Mesothelial cell of epicardium (in vitro differentiated cells): ENCODE measurements at places on chromosomes 4 and X. TPM values are rescaled to one million over a fixed set of nuclear protein-coding genes. Genes with fewer than 3 reads are reported as not detected.

GRCh38 chrX:108419401-108419800, 18.8 kb downstream of the COL4A6 start:
- DNase-seq: no peak

DNA sequence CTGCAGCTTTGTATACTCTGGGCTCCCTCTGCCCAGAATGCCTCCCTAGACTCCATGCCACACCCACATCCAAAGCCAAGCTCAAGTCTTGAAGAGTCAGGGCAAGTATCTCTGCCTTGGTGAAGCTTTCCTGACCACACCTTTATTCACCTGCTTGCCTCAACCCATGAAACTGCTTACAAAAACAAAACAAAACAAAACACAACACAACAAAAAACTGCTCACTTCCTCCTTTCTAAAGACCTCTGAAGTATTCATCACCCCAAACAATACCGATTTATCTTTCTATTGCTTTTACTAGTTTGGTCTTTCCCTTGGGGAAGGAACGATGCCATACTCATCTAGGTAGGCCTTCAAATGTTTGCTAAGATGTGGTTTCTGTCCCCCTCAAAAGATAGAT, 45.0 kb downstream of the TMEM165 start:
- no peak for DNase-seq
- H3K4me1 ChIP-seq: no peaks in the 10 kb centered on the region
- no peak overlapping the region for H3K27ac ChIP-seq
- no peak overlapping the region for H3K4me3 ChIP-seq
- no peaks in the 10 kb centered on the region for H3K27me3 ChIP-seq
- H3K36me3 ChIP-seq: peaks cover 28% of the 10 kb centered on the region

DNA sequence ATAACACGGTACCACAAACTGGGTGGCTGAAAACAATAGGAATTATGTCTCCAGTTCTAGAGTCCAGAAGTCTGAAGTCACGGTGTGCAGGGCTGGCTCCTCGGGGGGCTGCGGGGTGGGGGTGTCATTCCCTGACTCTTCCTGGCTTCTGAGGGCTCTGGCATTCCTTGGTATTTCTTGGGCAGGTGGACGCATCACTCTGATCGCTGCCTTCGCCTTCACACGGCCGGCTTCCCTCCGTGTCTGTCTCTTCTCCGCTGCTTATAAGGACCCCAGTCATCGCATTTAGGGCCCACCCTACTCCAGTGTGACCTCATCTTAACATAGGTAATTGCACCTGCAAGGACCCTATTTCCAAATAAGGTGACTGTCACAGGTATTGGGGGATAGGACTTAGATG, 134.6 kb downstream of the CPZ start:
- H3K36me3 ChIP-seq: no peaks in the 10 kb centered on the region
- no peak overlapping the region for H3K27ac ChIP-seq
- H3K27me3 ChIP-seq: peaks cover 20% of the 10 kb centered on the region
- DNase-seq: no peak
- no peaks in the 10 kb centered on the region for H3K4me1 ChIP-seq

DNA sequence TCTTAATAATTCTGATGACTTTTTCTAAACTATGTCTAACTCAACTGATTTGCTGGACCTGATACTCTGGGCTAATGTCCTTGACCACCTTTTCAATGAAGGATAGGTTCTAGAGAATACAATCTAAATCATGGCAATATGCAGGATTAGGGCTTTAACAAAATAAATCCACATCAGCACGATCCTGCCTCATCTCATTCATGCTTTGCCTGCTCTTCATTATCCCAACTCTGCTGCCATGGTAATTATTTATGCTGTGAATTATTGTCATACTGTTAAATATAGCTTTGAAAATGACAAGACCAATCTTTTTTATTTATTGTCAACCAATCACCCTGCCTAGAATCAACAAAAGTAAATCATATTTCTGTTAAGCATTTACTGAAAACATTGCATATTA, 2176.7 kb upstream of the AGA start:
- H3K36me3 ChIP-seq: no peaks in the 10 kb centered on the region
- H3K27ac ChIP-seq: no peak overlapping the region
- no peak overlapping the region for H3K4me3 ChIP-seq
- peaks cover 4% of the 10 kb centered on the region for H3K4me1 ChIP-seq
- H3K27me3 ChIP-seq: no peaks in the 10 kb centered on the region
- DNase-seq: no peak

DNA sequence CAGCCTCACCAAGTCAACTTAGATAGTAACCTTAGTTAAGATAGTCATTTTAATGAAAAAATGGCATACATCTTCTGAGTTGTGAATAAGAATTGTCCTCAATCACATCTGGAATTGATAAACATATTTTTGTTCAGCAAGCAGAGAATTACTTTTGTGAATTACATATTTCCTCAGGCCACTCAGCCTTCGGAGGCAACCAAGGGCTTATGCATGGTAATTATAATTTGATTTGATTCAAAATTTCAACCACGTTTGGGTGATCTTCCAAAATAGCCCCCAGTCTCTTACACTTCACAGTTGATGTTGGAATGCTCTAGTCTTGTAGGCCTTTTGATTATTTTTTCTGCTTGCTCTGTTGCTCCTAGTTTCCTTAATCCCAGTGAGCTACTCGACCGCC, 63.4 kb downstream of the GALNTL6 start:
- no peaks in the 10 kb centered on the region for H3K36me3 ChIP-seq
- peaks cover 2% of the 10 kb centered on the region for H3K4me1 ChIP-seq
- H3K4me3 ChIP-seq: no peak overlapping the region
- H3K27me3 ChIP-seq: no peaks in the 10 kb centered on the region
- no peak overlapping the region for H3K27ac ChIP-seq
- DNase-seq: no peak

The KCND1 gene
- 5.1 to 6.1 TPM (median 5.6 TPM) in 3 replicates for total RNA-seq

The UTP14A gene
- 19.2 to 20.4 TPM (median 19.2 TPM) in 3 replicates for total RNA-seq

The CNGA1 gene
- total RNA-seq: 3.9 to 4.7 TPM (median 4.6 TPM) in 3 replicates

The COX7B2 gene
- not detected in 3 replicates for total RNA-seq

The ESX1 gene
- total RNA-seq: not detected in 3 replicates
